HT-29 (cell line): ENCODE measurements at places on chromosomes 6 and 20.

DNA sequence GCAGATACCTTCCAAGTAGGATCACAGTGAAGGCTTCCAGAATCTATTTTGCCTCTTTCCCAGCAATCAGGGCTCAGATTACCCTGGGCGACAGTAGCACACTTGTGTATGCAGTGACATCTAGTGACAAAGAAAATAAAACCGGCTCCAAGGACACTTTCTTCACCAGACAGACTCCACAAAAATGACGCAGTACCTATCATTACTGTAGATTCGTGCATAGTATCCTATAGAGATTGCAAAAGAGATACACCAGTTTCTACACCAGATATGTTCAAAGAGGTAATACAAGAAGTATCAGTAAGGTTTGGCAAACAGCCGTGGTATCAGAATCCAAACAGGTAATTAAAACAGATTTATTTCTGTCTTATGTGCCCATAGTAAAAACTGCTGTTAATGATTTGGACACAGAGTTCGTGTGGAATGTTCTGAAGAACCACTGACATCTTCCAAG lies 600.4 kb upstream of the JAG1 start:
- DNase-seq: peak; percentile 83

DNA sequence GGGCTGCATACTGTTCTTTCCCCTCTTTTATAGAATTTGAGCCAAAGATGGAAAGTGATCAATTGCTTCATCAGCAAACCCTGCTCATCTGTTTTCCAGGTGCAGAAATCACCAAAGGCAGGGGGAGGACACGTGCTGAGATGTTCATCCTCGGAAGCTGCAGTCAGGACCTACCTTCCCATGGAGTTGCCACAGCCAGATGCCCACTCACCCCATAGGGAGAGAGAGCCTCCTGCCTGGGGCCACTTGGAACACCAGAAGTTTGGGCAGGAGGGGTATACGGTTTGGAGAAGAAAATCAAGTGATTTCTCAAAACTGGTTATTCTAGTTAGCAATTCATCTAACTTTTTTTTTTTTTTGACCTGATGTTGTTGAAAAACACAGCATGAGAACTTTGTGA lies 5.3 kb upstream of the CST7 start:
- no peak for DNase-seq

GRCh38 chr6:34692280-34692679 lies 4.3 kb downstream of the ILRUN start:
- no peak for DNase-seq

DNA sequence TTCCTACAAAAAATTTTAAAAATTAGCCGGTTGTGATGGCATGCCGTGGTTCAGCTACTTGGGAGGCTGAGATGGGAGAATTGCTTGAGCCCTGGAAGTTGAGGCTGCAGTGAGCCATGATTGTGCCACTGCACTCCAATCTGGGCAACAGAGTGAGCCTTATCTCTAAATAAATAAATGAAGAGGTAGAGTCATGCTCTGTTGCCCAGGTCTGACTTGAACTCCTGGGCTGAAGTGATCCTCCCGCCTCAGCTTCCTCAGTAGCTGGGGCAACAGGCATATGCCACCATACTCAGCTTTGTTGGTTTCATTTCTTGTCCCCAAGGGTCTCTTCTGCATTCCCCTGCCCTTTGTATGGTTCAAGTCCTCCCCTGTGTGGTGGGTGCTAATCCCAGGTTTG lies 17.0 kb downstream of the HSPA1B start:
- DNase-seq: no peak

- DNase-seq: no peak
Observed at GRCh38 chr6:135811644-135812526, 39.6 kb upstream of the PDE7B start.

DNA sequence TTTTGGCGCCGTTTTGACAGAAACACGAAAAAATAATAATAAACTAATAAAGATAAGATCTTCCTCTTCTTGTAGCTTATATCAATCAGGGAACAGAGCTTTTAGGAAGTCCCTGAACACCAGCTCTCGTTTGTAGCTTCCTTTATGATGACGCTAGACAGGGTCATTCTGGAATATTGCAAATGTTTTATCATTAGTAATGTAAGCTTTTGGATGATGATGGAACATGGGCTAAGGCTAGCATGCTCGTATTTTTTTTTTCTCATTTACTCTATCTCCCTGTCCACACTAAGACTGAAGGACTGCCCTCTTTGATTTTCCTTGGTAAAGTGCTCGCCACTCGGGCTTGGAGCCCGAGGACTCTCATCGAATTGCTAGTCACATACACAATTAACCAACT lies 22.1 kb upstream of the POM121L2 start:
- no peak for DNase-seq

DNA sequence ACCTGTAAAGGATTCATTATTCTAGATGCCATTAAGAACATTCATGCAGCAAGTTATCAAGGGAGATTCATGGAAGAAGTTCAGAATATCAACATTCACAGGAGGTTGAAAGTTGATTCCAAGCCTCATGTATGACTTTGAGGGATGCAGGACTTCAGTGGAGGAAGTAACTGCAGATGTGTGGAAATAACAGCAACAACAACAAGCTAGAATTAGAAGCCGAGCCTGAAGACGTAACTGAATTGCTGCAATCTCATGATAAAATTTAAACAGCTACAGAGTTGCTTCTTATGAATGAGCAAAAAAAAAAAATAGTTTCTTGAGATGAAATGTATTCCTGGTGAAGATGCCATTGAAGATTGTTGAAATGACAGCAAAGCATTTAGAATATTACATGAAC lies 73.3 kb upstream of the NXT1 start:
- DNase-seq: no peak

DNA sequence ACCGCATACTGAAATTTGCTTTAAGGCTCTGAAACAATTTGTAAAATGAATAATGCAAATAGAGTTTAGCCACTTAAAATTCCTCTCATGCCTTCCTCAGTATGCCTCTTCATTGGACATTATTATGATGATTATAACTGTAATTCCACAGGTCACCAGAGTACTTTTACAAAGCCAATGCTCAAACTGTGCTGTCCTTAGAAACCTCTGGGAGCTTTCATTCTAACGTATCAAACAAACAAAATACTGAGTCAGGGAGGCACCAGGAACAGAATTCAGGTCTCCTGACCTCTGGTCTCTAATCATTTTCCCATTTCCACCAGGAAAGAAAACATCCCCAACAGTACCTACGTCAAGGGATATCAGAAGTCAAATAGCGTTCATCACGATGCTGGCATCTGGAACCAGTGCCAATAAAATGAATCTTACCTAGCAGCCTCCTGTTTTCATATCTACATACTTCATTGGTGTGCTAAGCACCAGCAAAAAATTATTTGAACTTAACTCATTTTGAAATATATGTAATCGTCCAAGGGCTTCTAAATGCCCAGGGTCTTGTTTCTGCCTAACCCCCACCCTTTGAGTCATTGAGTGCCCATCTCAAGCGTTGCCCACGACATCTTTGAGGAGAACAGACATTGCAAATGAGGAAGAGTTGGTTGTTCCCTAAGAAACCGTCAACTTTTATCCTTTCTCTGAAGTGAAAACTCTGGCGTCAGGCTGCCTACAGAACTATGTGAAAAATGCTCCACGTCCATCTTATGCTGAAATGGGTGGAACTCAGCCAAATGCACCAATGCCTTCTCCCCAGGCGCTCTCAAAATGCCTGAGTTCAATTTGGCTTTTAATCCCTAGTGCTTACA lies 37.9 kb downstream of the NEDD9 start:
- DNase-seq: no peak

DNA sequence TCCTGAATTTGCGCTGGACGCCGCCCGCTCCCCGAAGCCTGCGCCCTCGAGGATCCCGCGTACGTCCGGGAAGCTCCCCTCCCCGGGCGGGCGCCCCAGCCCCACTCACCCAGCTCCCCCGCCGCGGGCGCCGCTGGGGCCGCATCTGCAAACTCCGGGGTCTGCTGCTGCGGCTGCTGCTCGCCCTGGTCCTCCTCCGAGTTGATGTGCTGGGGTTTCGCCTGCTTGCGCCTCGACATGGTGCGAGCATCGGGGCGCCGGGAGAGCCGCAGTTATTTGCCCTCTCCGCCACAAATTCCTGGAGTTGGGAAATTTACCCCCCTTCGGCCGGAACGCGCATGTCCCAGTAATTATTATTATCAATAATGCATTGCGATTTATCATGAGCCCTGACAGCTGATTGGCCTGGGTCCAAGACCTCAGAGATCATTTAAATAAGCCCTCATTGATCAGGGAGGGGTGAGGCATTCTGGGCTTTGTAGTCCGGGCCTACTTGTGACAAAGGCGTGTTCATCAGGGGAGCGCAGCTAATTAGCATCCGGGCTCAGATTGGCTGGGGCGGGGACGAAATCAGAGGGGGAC lies at the start of gene SALL4:
TSS of gene SALL4 (minus strand) at position 352 of the 582 bp plus-strand sequence. CDS start at position 239, 113 bp downstream.
- no peak for DNase-seq

- DNase-seq: no peak
Observed at GRCh38 chr20:59195316-59195993, 31.8 kb downstream of the ZNF831 start.

DNA sequence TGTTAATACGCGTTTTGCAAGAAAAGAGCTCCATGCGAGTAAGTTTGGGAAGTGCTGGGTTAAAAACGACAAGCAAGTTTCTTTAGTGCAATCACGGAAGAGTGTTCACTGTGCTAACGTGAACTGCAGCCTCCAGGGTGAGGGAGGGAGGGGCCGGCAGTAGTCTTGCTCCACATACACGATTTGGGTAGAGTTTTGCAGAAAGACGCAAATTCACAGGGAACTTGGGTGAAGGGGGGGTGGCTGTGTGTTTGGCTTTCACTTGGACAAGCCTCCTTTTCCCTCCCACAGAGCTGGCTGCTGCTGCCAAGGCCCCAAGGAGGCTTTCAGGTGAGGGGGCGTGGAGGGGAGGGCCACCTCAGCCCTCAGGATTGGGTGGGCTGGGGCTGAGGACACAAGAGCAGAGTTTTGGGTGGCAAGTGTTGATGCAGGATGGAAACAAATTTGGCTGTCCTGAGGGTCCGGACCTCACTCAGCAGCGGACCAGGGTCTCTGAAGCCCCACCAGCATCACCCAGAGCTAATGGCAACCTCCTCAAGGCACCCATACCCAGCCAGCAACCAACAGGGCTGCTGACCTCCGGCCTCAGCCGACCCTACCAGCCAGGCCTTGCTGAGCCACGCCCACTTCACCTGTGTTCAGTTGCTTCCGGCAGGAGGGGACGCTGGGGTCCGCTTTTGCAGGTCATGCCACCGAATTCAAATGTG lies 204.5 kb downstream of the ERMARD start:
- DNase-seq: no peak

DNA sequence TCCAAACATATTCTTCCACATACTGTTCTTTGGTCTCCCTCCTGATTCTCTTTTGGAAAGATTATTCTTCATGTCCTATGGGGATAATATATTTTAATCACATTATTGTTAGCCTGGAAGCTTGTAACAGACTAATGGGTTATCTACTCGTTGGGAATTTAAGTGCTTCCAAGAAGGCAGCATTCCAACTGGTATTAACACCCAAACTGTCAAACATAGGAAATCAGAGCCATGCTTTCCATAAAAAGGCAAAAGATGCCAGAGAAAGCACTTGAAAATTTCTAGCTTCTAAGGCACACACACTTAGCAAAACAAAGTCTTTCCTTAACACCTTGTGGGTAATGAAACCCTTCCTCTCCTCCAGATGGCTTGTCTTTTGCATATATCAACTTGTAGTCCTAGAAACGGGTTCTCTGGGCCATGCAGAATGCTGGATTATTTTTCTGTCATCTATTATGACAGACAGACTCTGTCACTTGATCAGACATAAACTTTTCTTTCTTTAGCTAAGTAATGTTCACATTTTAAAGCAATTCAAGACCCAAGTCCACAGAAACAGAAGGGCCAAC lies 41.5 kb downstream of the B4GALT5 start:
- no peak for DNase-seq

DNA sequence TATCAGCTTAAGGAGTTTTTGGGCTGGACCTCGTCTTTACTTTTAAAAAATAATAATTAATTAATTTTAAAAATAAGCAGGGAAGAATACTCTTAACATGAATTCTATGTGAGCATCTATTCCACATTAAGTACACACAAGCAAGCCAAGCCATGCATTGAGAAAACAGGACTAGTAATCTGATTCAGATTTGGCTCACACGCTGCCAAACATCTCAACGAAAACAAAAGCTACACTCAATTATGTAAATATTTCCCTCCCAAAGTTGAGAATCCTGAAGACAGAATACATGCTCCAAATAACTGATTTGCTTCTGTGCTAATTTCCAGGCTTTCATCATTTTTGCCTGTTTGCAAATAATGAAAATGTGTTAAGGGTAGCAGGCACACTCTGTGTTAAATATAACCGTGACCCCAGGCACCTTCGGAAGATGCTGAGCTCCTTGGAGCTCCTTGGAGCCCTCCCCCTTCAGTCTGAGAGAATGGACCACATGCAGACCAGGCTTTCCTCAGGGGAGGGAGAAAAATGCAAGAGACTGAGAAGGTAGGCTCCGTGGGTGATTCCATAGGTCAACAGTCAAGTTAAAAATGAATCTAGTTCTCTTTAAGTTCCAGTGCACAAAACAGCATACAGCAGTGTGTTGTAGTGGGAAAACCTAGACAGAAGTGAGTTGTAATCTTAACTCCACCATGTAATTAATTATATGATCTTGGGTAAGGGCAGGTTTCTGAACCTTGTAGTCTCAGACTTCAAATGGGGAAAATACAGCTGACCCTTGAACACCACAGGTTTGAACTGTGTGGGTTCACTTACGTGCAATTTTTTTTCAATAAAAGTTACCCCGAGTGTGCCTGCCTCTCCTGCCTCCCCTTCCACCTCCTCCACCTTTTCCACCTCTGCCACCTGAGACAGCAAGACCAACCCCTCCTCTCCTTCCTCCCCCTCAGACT lies 161.3 kb upstream of the RREB1 start:
- DNase-seq: no peak

GRCh38 chr6:1604158-1605003 lies 5.3 kb upstream of the FOXC1 start:
- DNase-seq: peak; percentile 83

GRCh38 chr6:18510644-18511033 lies 123.5 kb downstream of the RNF144B start:
- DNase-seq: no peak

- DNase-seq: no peak
Observed at GRCh38 chr20:32810941-32811340, 8.8 kb upstream of the MAPRE1 start.

DNA sequence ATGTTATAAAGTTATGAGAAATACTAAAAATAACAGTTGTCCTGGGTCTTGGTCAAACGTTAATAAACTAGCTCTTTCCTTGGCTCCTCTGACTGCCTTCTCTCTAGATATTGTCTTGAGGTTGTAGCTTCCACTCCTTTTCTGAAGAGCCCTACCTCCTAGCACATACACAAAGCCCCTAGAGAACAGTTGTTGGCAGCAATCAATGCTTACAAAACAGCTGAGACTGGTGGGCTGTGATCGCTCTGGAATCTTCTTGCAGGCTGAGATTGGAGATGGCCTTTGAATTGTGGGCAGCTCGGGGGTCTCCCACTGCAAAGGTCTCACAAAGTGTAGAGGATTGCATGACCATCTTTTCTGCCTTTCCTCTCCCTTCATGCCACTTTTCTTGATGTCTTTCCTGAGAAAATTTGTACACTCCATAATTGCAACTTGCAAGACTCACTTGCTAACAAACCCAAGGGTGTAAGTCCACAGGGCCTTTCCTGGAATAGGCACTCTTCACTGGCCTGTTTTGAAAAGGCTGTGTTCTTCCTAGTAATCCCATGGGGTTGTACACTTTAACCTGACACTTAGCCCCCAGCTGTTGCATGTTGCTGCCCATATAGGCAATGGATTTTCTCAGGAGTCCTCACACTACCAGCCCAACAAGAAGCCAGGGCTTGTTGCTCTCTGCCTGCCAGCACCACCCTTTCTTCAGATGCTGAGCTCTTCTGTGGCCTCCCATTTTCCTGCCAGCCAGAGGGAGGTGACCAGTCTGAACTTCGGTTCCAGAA lies 99.9 kb downstream of the TCP11 start:
- no peak for DNase-seq
